ENCODE measurements at places on chromosomes 12 and 14.

DNA sequence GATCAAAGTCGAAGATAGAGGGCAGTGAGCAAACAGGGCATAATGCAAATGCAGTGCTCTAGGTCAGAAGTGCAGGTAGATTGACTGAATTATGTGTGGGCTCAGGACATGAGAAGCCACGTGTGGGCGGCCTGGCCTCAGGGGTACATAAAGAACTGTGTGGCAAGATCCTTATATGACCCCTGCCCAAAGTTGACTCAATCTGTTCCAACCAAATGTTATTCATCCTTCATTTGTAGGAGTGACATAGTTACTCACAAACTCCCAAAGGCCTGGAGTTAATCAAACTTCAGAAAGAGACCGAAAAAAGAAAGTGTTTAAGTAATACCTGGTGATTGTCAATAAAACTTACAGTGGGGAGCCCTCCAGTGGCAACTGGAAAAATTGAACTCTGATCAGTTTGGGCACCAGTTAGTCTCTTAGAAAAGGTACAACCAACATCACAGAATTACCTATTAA lies 150.4 kb upstream of the FAR2 start:
- peak; percentile 3 for DNase-seq

- DNase-seq, result no peak
Observed at GRCh38 chr14:98501836-98502235, 770.2 kb downstream of the BCL11B start.

DNA sequence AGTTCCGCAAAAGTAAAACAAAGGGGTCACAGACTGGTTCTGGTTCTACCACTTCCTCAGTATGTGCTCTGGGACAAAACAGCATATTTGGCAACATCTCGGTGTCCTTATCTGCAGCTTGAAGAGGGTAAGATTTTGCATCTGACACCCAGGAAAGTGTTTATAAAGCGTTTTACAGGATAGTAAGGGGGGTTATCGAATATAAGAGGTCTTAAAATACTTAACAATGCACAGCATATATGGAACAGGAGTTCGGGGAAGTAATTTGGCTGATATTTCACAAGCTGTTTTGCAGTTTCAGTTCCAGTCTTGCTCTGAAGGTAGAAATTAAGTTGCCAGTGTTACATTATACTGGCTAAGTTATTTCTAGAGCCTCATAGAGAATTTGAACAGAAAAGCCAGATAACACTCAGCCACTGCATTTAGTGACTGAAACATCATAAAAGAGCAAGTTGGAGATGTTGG lies 904 bp upstream of the MAP4K5 start:
- peak; percentile 55 for DNase-seq

DNA sequence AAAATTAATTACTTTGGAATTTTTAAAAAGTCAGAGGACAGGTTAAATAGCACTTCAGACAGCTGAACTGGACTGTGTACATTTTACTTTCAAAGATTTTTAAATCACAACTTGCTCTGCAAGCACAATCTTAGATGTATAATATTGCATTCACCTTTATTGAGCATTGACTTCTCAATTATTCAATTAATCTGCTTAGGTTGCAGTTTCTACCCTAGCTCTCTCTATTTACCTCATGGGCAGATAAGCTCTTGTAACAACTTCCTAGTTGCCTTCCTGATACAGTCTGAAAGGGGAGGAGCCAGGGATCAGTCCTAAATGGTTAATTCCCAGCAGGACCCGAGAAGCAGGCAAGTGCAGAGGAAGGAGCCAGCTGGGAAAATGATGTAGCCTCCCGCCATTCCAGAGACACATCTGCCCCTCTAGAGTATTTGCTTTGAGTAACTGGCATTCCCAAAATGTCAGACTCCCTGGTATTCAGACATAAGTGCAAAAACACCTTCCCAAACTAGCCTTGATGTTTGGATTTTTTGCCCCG lies 302.8 kb downstream of the GALC start:
- no peak for DNase-seq

GRCh38 chr12:124556896-124557501 lies 10.4 kb downstream of the NCOR2 start:
- no peak for DNase-seq

DNA sequence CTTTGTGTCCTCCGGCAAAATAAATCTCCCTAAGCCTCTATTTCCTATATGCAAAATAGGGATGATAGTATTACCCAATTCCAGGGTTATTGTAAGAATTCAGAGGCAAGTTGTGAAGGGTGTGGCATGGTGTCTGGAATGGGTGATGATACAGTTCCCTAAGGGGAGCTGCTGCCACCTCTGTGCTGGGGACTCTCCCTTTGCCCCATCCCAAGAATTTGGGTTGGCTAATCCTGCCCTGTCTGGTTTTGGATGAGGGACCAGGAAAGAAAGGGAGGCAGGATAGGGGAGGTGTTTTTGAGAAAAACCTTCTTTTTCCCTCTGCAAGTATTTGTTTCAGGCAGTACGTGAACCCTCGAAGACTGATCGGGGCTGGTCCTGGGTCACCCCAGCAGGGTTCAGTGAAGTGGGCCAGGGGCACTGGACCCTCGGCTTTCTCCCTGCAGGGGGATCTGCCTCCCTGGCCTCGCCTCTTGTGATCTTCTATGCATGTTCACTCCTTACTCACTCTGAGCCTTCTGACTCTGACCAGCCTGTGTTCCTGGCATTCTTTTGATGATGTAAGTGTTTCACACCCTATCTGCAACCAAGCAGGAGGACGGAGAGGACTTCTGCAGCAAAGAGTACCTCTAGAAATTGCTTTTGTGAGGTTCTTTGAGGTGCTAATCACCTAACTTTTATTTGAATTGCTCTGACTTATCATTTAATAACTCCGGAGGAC lies 60.8 kb downstream of the RASSF3 start:
- DNase-seq, result no peak

GRCh38 chr14:92263681-92264080 lies 59.3 kb upstream of the SLC24A4 start:
- no peak for DNase-seq

- DNase-seq, result no peak
Observed at GRCh38 chr12:12439636-12440035, 82.8 kb downstream of the BORCS5 start.

- DNase-seq, result no peak
Observed at GRCh38 chr12:124381456-124382296, 86.8 kb downstream of the RFLNA start.

DNA sequence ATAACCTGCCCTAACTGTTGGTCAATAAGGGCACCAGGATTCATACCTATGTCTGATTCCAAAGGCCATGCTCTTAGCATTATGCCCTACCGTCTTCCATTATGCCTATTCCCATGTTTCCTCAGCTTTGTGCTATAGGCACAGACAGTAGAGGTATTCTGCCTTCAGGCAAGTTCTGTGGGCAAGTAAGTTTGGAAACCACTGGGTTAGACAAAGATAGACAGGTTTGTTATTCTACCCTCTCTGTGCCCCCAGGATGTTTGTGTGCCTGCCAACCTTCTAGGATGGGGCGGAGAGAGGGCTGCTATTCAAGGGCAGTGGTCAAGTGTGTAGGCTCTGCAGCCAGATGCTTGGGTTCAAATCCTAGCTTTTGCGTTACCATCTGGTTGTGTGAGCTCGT lies 4.6 kb downstream of the RAPGEF3 start:
- DNase-seq, result peak; percentile 54

GRCh38 chr14:52121441-52121840 lies 52.6 kb upstream of the NID2 start:
- DNase-seq, result no peak

DNA sequence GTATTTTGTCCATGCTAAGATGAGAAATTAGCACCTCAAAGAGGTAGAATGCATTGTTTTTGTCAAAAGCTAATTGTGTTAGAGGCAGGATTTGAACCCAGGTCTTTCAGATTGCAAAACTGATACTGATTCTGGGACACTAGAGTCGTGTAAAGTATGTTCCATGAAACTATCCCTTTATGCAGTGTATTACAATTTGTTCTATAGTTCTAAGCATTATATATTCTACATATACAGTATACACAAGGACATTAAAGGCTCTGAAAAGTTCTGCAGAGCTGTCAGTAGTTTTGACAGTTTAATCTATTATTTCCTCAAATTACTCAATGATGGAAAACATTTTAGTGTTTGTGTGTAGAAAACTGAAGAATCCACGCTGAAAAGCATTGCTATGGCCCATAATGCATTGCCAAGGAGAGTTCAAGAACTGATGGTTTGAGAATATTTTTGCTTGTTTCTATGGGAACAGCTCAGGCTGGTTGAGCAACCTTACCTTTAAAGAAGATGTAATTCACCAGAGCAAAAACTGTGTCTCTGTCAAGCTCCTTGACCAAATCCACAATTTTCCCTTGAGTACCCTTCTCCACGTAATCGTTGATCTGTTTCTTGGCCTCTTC lies 6.2 kb downstream of the SERPINA1 start:
- DNase-seq, result no peak

GRCh38 chr14:23160924-23161522 lies 22.4 kb downstream of the SLC7A8 start:
- peak; percentile 58 for DNase-seq

- DNase-seq, result no peak
Observed at GRCh38 chr14:98580131-98580678, 691.8 kb downstream of the BCL11B start.

DNA sequence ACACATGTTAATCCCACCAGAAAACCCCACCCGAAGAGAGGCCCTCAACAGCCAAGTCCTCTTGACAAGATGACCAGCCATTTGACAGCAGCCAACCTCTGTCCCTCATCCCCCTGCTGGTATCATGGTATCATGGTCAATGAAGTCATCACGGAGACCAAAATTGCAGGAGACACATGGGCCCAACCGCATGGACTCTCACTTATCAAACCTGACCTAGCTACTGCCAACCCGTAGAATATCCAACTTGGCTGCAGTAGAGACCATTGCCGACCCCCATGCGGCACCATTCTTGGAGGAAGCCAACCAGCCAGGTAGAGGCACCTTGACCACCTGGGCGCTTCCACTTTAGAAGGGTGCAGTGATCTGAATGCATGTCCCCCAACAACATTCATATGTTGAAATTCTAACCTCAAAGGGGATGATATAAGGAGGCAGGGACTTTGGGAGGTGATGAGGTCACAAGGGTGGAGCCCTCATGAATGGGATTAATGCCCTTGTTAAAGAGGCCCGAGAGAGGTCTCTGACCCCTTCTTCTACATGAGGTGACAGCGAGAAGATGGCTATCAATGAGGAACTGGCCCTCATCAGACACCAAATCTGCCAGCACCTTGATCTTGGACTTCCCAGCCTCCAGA lies 33.3 kb downstream of the DIO3 start:
- no peak for DNase-seq

- DNase-seq, result peak; percentile 64
Observed at GRCh38 chr14:91009501-91010152, 50.8 kb downstream of the RPS6KA5 start.

DNA sequence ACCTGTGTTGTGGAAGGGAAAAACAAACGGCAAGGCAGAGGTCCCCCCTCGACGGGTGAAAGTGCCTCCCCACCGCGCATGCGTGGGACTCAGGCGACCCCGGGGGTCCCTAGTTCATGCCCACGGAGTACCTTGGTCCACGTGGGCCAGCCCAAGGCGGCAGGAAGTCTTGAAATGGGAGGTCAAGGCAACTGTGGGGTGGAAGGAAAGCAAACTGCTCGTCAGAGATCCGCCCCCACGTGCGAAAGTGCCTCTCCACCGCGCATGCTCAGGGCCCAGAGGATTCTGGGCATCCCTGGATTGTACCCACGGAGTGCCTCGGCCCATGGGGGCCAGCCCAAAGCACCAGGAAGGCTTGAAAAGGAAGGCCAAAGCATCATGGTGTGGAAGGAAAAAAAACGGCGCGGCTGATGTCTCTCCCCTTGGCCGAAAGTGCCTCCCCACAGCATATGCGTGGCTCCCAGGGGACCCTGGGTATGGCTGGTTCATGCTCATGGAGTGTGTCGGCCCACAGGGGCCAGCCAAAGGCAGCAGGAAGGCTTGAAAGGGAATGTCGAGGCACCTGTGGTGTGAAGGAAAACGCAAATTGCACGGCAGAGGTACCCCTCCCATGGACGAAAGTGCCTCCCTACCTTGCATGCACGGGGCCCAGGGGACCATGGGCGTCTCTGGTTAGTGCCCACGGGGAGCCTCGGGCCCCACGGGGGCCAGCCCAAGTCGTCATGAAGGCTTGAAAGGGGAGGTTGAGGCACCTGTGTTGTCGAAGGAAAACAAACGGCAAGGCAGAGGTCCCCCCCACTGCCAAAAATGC lies 369.7 kb downstream of the ALG10 start:
- DNase-seq, result no peak

- DNase-seq, result no peak
Observed at GRCh38 chr12:13342971-13343370, 146.4 kb downstream of the EMP1 start.

GRCh38 chr12:102423462-102423861 lies 56.9 kb downstream of the IGF1 start:
- no peak for DNase-seq

DNA sequence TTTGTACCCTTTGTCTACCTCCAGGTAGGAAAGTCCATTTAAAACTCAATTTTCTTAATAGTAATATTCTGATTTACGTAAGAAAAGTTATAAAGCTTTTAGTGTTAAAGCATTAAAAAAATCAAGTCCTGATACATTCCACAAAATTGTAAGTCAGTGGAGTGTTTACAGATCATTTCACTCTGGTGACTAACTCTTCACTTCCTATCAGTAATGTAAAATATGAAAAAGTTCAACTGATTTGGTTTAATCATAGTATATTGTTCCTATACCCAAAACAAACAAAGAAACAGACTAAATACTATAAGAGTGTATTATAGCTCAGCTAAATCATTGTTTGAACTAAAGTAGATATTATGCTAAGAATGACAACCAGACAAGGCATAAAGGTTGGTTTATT lies 85.9 kb downstream of the VEZT start:
- no peak for DNase-seq

GRCh38 chr14:53621433-53621832 lies 335.2 kb downstream of the BMP4 start:
- DNase-seq, result no peak
